ENCODE measurements at places on chromosomes 7 and 10.

DNA sequence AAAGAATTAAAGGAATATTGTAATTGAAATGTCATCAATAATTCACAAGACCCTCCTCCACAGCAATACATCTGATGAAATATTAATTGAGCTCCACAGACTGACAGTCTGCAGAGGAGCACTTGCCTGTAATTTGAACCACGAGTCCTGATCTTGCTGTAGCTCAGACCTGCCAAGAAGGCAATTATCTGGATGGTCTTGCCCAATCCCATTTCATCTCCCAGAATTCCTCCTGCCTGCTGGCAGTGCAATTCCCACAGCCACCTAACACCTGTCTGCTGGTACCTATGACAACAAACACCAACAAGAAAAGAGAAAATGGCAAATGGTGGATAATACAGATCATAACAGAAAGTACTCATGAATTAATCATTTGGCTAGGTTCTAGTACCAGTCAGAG lies 38.5 kb downstream of the ERCC6 start:
- DNase-seq = no peak

DNA sequence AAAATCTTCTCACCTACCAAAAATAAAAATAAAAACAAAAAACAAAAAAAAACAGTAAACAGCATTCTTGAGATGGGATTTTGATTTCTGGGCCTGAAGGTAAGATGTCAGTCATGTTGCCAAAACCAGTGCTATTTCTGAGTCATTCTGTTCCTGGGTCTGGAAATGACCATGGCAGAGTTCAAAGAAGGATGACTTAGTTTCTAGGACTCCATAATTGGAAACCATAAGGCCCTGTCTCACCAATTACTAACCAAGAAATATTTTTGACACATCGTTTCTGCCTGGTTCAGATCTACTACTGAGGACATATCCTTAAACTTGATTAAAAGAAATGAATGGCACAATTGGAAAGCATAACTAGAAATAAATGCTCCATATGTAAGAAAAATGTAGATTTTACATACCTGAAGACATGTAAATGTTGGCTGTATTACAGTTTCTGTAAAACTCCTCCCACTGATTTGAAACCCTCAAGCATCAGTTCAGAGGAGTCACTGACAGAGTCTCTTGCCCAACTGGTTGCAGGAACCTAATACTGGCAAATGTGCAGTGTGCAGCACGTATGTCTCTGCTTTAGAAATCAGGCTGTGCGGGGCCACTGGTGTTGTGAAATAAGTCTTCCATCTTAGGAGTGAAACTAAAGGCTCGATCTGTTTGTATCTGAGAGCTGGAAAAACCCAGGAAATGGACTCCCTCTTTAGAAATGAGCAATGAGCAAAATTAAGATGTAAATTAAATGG lies 84.8 kb upstream of the EGR2 start:
- no peak for DNase-seq

GRCh38 chr7:67466109-67466508 lies 469.5 kb downstream of the TYW1 start:
- DNase-seq = no peak

- no peak for DNase-seq
Measured at GRCh38 chr7:131625817-131626372, 69.5 kb upstream of the PODXL start.

GRCh38 chr7:128855559-128855958 lies 7.1 kb upstream of the ATP6V1F start:
- DNase-seq = no peak

GRCh38 chr7:131164025-131164925 lies 163.4 kb upstream of the MKLN1 start:
- no peak for DNase-seq

Data from stimulated activated CD8-positive, alpha-beta memory T cell treated with anti-CD3 and anti-CD28 coated beads, Interleukin-7, amount 100 ng/mL, for 48 hours (primary cell).